ENCODE measurements at places on chromosomes 1 and 21.

GRCh38 chr1:20483098-20483832 lies 2.7 kb downstream of the CAMK2N1 start:
- DNase-seq = no peak

DNA sequence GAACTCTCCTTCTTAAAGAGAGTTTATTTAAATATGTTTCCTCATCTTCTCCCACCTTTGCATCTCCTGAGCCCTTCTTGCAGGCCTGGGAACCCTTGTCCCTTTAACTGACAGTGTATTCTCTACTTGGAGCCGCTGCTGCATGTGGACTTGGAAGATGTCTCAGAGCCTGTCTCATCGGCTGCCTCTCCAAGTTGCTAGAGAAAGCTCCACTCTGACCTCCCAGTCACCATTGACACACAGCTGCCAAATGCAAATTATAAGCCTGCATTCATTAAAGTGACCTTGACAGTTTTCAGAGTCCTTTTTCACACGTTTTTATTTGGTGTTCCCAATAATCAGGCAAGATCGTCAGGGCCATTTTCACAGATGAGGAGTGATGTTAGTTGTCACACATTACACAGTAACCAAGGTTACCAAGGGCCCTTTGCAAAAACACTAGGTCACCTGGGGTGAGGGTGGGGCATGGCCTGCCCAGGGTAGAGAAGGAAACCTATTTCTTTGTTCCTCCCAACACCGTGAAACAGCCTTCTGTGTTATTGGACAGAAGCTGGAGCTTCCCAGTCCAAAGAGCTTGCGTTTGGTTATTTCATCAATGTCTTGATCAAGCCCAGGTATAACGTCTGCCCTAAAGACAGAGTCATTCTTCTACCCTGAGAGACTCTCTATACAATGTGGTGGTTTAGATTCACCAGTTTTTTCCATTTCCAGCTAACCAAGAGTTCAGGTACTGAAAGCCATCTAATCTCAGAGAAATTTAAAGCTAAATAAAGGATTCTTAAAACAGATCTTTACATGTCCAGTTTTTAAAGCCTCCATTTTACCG lies 164.1 kb downstream of the GALNT2 start:
- DNase-seq = no peak

DNA sequence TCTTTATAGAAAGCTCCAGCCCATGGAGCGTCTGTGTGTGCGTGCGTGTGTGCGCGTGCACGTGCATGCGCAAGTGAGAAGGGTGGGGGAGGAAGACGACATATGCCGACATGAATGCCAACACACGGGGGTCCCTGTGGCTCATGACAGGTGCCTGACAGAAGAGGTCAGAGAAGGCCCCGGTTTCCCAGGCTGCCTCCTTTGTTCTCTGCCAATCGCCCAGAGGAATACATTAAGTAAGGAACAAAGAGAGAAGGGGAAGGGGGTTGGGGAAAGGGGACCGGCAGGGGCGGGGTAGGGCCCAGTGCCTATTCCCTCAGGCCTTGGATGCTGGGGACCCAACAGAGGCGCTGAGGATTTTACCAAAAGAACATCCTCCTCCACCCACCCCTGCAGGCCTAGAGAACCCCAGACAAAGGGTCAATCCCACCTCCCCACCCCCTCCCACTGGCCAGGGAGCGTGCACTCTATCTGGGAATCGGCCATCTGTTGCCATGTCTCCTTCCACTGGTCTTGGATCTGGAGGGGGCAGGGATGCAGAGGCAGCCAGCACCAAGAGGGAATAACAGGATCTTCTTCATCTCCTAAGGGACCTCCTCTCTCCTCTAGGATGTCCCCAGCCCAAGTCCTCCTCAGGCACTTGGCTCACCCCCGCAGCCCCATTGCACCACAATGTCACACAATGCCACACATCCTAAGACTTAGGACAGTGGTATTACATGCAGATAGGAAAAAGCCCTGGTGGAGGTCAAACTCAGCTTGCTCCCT lies 39.4 kb downstream of the PIK3C2B start:
- no peak for DNase-seq

GRCh38 chr1:113675302-113675701 lies 84.0 kb downstream of the PHTF1 start:
- no peak for DNase-seq

GRCh38 chr1:190663962-190664361 lies 186.3 kb upstream of the BRINP3 start:
- no peak for DNase-seq

DNA sequence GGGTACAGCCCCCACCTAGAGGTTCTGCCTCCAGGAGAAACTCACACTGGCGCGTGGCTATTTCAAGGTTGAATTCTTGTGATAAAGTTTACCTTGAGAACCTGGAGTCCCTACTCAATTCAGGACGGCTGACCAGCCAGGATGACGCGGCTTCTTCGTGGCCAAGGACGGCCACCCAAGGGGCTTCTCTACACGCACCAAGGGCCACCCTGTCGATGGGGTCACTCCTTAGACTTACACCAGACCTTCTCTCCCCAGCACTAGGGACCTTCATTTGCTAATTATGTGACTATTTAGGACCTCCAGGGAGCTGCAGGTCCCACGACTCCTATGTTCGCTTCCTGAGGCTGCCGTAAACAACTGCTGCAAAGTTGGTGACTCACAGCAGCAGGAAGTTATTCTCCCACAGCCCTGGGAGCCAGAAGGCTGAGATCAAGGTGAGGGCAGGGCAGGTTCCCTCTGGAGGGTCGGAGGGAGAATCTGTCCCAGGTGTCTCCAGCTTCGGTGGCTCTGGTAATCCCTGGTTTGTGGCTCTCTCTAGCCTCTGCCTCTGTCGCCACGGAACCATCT lies 135.9 kb downstream of the NPHP4 start:
- no peak for DNase-seq

DNA sequence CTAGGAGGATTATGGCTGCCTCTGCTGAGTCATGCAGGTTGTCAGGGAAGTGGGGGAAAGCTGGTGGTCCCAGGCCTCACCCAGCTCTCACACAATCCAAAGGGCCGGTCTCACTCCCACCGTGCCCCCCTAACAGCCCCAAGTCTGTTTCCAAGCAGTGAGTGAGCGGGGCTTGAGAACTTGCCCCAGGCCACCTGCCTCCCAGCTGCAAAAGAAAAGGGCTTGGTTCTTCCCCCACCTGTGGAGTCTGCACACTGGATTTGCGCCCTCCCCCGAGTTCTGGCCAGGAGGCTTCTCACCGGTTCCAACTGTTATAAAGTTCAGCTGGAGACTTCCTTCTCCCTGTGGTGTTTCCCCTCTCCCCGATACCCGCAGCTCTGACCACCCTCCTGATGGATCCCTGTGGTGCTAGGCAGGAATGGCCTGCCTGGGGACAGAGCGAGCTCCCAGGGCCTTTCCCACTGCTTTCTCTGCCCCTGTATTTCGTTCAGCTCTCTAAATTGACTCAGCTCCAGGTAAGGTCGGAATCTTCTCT lies 222.3 kb downstream of the BARHL2 start:
- DNase-seq = no peak

- DNase-seq = no peak
Measured at GRCh38 chr21:19490481-19490880, 1086.9 kb upstream of the TMPRSS15 start.

All from COLO829 (cell line).